Stimulated activated CD4-positive, alpha-beta T cell treated with anti-CD3 and anti-CD28 coated beads, Interleukin-12 subunit alpha, Interleukin-12 subunit beta, amount 100 ng/mL, for 24 hours (primary cell): ENCODE measurements at places on chromosomes 2 and 18.

DNA sequence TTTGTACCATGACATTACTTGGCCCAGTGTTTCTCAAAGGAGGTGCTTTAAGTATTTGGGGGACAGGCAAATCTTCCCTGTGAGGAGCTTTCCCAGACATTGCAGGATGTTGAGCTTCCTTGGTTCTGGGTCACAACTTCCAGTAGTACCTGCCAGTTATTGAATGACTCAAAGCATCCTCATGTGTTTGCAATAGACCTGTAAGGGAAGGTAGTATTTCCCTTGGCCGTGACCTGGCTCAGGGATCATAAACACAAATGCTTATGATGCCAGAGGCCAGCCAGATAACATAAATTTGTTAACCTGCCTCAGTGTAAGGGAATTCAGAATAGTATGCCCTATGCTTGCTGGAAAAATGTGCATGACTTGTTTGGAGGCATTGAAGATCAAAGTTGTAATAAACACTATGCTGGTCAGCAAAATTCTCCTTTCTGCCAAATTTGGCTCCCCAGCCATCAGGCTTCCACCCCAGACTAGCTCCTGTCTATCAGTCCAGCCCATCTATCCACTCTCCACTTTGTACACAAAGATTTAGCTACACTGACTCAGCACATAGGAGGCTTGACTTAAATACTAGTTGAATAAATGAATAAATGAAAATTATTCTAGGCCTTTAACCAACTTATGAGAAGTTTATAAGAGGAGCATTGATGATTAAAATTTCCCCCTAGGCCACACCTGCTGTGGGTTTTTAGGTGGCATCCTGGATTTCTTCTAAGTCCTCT lies 102.0 kb upstream of the EFEMP1 start:
- DNase-seq, result no peak

DNA sequence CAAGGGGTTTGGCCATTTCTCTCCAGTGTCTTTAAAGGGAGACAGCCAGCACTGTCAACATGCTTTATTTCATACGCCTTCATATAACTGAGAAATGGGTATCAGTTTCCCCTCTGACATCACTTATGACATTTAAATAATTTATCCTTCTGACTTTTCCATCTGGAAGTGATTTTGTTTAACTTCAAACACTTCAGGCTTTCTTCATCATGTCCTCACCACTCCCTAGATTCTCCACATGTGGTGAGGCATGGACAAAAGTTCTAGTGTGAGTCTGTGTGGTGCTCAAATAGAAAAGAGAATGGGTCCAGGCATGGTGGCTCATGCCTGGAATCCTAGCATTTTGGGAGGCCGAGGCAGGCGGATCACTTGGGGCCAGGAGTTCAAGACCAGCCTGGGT lies 158.6 kb downstream of the TXNL1 start:
- no peak for DNase-seq

DNA sequence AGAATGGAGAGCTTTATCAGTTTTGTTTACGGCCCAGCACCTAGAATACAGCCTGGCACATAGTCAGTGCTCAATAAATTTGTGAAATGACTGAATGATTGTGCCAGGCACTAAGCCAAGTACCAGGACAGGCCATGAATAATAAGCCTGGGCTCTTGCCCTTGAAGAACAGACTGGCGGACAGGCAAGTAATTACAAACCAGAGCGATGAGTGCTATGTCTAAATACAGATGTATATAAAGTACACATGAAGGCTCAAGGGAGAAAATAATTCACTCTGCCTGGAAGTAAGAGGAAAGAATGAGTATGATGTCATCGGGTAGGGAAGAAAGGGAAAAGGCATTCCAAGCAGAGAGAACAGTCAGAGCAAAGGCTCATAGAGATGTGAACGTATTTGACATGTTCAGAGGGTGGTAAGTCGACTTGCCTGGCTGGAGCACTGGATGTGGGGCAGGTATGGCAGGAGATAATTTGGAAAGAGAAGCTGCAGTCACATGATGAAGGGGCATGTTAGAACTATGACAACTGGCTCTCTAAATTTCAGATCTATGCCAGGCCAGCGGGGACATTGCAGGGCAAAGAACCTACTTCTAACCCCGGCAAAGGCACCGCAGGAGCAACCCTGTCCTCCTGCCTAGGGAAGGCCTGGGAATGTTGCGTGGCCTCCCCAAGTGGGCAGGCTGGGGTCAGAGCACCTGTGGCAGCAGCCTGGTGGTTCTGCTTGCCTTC lies 119.1 kb upstream of the STPG4 start:
- DNase-seq, result no peak

DNA sequence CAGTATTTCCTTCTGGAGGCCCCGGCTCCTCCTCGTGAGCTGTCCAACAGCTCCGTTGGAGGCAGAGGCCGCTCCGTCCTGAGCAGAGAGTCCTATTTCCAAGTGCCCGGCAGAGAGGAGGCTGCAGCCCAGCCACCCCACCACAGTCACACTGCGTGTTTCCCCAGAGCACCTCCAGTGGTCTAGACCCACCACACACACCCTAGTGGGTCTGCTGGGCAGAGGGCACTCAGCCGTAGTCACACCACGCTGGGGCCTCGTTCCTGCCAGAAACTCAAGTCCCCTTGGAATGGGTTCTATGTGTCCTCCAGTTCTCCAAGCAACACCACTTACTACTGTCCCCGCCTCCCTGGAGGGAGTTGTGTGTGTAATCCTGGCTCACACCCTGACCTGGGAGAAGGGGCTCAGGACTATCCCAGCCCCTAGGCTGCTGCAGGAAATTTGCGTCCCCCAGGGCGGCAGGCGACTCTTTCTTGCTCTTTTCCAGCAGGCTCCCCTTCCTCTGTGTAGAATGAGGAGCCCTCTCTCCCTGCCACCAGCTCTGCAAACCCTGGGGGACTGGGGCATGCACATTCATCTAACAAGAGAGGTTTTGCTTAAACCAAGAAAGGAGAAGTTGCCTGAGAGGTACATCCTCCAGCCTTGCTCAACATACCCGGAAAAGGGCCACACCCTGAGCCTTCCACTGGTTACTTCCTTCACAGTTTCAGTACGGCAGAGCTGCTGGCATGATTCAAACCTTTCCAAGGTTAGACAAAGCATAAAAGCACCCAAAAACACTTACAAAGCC lies 114.1 kb downstream of the NDUFA10 start:
- no peak for DNase-seq

- DNase-seq, result no peak
These were observed 71.0 kb downstream of the ARL4C start for GRCh38 chr2:234425639-234426603.

DNA sequence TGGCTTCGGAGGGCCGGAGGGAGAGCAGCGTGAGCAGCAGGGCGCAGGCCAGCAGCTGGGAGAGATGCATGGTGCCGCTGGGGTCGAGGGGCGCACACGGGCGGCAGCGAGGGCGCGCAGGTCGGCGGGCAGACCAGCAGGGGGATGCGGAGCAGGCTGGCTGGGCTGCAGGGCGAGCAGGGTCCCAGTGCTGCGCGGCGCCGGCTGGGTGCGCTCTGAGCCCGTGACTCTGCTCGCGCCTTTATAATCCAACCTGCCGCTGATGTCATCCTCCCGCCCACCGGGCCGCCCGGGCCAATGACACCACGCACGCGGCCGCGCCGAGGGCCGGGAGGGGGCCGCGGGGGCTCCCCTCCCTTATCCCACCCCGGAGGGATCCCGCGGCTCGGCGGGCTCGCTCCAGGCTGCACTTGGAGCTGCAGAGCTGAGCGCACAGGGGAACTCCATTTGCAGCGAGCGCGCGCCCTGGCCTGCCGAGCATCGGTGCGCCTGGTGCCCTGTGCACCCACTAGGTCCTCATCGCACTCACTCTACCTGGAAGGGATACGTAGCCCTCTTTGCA lies at the start of gene NPPC:
Gene NPPC, minus strand, starts transcription at position 217 of the 562 bp plus-strand sequence. Its CDS starts 147 bp downstream, at position 70.
- peak; percentile 68 for DNase-seq

GRCh38 chr2:172109988-172110811 lies 7.5 kb upstream of the DLX2 start:
- no peak for DNase-seq

DNA sequence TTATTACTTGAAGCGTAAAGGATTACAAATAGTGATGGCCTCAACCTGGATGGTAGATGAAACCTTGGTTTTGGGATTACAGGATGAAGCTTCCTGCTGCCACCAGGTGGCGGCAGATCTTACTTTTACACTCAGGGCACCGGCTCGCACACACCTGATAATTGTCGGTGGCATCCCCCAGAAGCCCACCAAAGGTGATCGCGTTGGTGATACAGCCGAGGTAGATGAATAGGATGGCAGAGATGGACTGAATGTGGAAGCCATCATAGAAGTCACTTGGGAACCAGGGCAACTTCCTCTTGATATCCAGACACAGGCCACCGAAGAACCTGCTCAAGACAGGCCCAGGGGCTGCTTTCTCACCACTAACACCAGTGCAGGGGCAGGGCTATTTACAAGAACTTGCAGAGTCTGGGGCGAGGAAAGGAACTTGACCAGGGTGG lies 51.8 kb downstream of the MTHFD2 start:
- DNase-seq, result no peak

GRCh38 chr2:26325851-26326250 lies 20.1 kb upstream of the SELENOI start:
- no peak for DNase-seq

- DNase-seq, result peak; percentile 3
These were observed 697 bp upstream of the SPATS2L start for GRCh38 chr2:200305797-200306195.

GRCh38 chr2:194004590-194005206 lies 1652.3 kb upstream of the SLC39A10 start:
- no peak for DNase-seq

GRCh38 chr2:15307526-15307925 lies 253.6 kb downstream of the NBAS start:
- no peak for DNase-seq

GRCh38 chr2:138564586-138565229 lies 63.1 kb downstream of the SPOPL start:
- no peak for DNase-seq

- DNase-seq, result no peak
These were observed 44.0 kb downstream of the ARHGEF33 start for GRCh38 chr2:38933653-38934052.

- DNase-seq, result no peak
These were observed 13.9 kb downstream of the ODC1 start for GRCh38 chr2:10433947-10434885.

GRCh38 chr2:51693640-51694039 lies 661.7 kb upstream of the NRXN1 start:
- DNase-seq, result no peak

DNA sequence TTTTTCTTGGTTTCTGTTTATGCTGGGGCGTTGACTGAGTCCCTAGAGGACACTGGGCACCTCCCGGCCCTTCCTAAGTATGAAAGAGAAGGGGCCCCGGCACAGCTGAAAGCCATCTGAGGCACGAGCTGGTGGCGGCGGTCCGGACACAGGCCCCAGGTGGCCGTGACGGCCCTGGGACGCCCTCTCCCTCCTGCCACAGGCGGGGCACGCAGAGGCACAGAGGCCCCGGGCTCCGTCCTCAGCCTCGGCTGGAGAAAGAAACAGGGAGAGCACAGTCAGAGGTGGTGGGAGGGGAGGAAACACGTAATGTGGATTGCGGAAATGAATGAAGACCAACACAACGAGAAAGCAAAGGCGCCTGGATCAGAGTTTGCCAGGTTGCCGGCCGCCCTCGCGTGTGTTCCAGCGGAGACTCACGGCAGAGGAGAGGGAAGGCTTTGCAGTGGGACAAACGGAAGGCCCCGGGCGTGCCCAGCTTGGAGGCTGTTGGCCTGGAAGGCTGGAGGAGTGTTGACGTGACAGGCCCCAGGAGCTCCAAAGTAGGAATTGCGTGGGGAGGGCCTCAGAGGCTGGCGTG lies 119.1 kb downstream of the PTGR3 start:
- no peak for DNase-seq

DNA sequence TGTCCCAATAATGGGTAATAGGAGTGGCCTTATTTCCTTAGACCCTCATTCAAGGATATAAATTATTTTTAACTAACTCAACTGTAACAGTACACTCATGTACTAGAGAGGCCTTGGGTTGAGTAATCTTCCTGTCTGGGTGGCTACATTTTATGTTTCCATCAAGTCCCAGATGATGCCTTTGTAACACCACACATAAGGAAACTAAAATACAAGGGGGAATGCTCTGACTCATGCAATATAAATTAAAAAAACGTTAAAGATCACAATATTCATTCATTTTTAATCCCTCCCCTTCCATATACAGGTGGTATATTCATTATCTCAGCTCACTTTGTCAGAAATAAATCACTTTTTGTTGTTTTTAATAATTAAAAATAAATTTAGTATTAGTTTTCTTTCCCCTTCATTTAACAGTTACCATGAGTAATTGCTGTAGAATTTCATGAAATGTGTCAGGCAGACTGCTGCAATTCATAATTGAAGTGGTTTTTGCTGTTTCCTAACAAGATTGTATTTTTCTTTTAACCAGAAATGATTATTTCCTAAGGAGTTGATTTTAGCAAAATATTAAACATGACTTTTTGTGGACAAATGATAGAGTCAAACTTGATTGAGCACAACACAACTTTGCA lies 1403.6 kb downstream of the SUCLG1 start:
- DNase-seq, result no peak

GRCh38 chr2:29423061-29423666 lies 307.9 kb downstream of the CLIP4 start:
- no peak for DNase-seq

- DNase-seq, result no peak
These were observed 90.8 kb upstream of the L3MBTL4 start for GRCh38 chr18:6505498-6505875.

DNA sequence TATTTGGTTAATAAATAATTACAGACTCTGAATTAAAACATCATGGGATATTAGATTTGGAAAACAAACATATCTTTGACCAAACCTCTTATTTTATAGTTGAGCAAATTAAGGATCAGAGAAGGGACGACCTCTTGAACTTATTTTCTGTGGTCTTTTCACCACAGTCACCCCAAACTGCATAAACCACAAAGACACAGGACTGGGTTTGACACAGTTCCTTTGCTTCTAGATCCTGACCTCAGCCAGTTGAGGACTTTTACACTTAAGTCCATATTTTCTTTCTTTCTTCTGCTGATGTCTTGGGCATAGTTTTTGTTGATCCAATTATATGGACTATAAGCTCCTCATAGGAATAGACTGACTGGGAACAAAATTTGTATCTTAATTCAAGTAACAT lies 234.0 kb upstream of the SLC14A2 start:
- DNase-seq, result no peak

GRCh38 chr18:67278984-67279383 lies 237.5 kb downstream of the DSEL start:
- DNase-seq, result no peak

- no peak for DNase-seq
These were observed 47.8 kb downstream of the CYP27C1 start for GRCh38 chr2:127172306-127172705.

- no peak for DNase-seq
These were observed 1556.8 kb upstream of the SLC39A10 start for GRCh38 chr2:194100201-194100600.

GRCh38 chr2:15028406-15028805 lies 395.9 kb downstream of the LRATD1 start:
- no peak for DNase-seq

DNA sequence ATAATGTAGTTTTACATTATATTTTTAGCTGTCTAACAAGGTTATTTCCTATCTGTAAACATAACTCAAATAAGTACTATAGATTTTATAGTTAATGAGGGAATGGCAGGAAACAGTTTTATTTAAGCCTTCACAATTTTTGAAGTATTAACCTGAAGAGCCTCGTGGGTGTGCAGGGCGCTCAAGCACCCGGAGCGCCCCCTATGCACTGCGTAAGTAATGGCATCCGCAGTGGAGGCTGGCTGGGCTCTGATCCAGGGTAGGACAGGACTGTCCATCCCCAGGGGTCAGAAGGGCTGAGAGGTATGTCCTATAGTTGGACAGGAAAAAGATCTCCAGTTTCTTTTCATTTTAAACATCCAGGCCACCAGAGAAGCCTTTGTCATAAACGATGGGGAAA lies 8.2 kb upstream of the GBX2 start:
- no peak for DNase-seq

GRCh38 chr18:13450289-13451212 lies 232.0 kb downstream of the LDLRAD4 start:
- no peak for DNase-seq
